ENCODE measurements at places on chromosomes 5 and 9. TPM values are rescaled to one million over a fixed set of nuclear protein-coding genes. Genes with fewer than 3 reads are reported as not detected.

GRCh38 chr9:126992427-126992826, 77.8 kb downstream of the RALGPS1 start:
- H3K36me3 ChIP-seq = peaks cover 6% of the 10 kb centered on the region
- peaks cover 20% of the 10 kb centered on the region for H3K4me1 ChIP-seq
- H3K27ac ChIP-seq = no peak overlapping the region
- no peaks in the 10 kb centered on the region for H3K27me3 ChIP-seq
- DNase-seq = no peak
- no peak overlapping the region for H3K4me3 ChIP-seq

The NEUROG1 gene
- not detected for total RNA-seq

The PCDHB9 gene
- 1.2 TPM for total RNA-seq

The LHX3 gene
- total RNA-seq = not detected

DNA sequence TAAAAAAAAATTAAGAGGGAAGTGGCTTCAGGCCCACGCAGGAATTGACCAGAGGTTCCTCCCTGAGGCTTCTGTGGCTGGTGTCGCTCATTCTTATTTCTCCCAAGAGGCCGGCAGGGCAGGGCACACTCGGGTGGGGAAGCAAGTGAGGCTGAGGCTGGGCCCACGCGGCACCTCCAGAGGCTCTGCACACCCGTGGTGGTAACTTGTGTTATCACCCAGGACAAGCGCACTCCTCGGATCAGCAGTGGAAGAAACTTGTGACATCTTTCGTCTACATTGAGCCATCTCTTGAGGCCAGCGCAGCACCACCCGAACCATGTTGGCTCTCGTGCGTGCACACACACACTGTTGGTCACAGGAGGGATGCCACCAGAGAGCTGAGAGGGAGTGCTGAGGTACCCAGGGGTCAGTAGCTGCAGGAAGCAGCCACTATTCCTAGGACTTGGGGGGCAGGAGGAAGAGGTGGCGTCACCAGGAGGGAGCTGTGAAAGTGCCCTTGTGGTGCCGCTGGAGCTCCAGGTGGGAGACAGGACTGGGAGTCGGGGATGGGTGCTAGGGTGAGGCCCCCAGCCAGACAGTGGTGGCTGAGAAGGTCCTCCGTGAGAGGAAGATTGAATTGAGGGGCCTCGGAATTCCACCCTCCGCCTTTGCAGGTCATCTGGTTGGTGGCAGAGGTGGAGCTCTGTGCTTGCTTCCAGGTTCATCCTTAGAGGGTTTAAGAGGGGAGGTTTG, 6.4 kb downstream of the NDUFS6 start:
- no peaks in the 10 kb centered on the region for H3K27me3 ChIP-seq
- H3K4me1 ChIP-seq = peaks cover 88% of the 10 kb centered on the region
- H3K36me3 ChIP-seq = peaks cover 97% of the 10 kb centered on the region
- H3K4me3 ChIP-seq = no peak overlapping the region
- no peak overlapping the region for H3K27ac ChIP-seq

DNA sequence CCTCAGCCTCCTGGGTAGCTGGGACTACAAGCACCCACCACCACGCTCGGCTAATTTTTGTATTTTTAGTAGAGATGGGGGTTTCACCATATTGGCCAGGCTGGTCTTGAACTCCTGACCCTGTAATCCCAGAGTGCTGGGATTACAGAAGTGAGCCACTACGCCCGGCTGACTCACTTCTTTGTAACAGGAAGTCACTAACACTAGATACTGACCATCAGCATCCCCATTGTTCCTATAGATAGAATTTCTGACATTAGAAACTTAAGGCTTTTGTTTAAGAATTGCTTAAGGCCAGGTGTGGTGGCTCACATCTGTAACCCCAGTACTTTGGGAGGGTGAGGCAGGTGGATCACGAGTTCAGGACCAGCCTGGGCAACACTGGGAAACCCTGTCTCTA, 42.2 kb downstream of the LEAP2 start:
- no peaks in the 10 kb centered on the region for H3K27me3 ChIP-seq
- H3K4me1 ChIP-seq = peaks cover 2% of the 10 kb centered on the region
- peaks cover 42% of the 10 kb centered on the region for H3K36me3 ChIP-seq

GRCh38 chr5:109328626-109329025, 81.1 kb downstream of the PJA2 start:
- DNase-seq = no peak
- no peak overlapping the region for H3K27ac ChIP-seq
- H3K4me1 ChIP-seq = peaks cover 11% of the 10 kb centered on the region
- no peak overlapping the region for H3K4me3 ChIP-seq
- H3K27me3 ChIP-seq = no peaks in the 10 kb centered on the region

All from left ventricle myocardium inferior (tissue), 1 donor.